AG09309 (cell line): ENCODE measurements at places on chromosomes 2 and 18.

GRCh38 chr2:220148471-220149248 is 521.2 kb downstream of the SLC4A3 start:
- no peak for DNase-seq

DNA sequence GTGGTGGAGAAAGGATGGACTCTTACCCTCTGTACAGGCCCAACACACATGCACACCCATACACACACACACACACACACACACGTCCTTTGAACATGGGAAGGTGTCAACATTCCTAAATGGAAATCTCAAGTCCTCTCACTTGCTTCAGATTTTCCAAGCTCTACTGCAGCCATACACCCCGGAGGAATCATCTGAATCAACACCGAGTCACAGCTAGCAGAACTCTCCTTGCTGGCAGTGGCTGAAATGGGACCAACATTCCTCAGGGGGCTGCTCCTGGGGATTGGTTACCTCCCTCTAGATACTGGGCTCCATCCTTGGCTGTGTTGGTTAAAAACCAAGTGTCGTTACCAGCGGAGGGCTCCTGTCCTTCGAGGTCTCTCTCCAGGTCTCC is 112.7 kb downstream of the BCL11A start:
- DNase-seq, result no peak

- no peak for DNase-seq
Observed at GRCh38 chr2:124834331-124834730, 809.2 kb downstream of the CNTNAP5 start.

- DNase-seq, result no peak
Observed at GRCh38 chr18:61910101-61910500, 17.3 kb upstream of the RNF152 start.

- no peak for DNase-seq
Observed at GRCh38 chr2:138494265-138494966, 7.2 kb upstream of the SPOPL start.

DNA sequence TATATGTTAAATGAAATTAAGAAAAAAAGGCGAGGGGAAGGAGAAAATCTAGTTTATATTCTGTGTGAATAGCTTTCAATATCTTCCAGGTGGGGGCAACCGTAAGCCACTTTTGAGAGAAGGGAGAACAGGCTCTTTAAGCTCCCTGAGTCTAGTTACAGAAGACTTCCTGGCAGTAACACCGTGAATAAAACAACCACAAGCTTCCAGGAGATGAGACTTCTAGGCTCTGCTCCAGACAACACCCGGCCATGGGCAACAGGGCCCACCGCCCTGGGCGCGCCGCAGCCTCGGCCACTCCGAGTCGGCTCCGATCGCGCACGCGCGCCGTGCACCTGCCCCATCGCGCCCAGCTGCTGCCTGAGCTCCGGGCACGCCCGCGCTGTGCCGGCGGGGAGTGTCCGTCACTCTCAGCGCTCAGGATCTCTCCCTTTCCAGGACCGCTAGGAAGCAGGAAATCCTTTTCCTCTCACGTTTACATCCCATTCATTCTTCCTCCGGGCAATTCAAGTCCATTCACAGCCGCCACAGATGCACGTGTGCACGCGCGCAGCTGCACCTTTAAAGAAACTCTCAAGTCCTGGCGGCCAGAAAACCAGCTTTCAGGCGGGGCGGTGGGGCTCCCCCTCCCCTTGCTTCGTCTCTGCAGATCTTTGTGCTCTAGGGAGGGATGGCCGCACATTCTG is 19.4 kb upstream of the PAX3 start:
- peak; percentile 35 for DNase-seq

GRCh38 chr2:11017921-11018320 is 106.2 kb downstream of the KCNF1 start:
- DNase-seq, result no peak
